ENCODE measurements at places on chromosomes 5 and 9. TPM values are rescaled to one million over a fixed set of nuclear protein-coding genes. Genes with fewer than 3 reads are reported as not detected.

GRCh38 chr9:125444166-125444565 lies 182.5 kb downstream of the GAPVD1 start:
- no peak for DNase-seq

Gene STK32A
- total RNA-seq = 2.0 TPM

DNA sequence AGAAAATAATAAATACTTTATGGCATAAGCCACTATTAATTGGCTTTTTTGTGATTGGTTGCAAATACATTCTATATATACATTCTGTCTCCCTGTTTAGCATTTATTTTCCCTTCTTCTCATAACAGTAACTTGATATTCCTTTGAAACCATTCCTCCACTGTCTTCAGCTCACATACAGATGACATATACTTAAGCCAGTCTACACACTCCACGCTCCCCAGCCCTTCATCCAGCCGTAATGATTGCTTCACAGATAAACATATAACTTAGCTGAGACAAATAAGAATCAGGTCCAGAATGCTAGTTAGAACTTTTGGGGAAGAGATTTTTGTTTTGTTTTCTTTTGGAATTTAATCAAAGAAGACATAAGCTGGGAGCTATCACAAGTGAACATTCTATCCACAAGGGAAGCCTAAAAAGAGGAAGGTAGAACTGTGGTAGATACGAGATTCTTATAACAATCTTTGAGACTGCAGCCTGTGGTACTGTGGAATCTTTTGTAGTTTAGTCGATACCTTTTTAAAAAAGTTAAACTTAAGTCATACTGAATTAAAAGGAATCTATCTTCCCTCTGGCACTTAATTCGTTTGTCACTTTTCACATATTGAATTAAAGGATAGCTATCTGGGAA lies 365.1 kb upstream of the PRR16 start:
- no peak for DNase-seq

- DNase-seq = no peak
These were observed 112.7 kb downstream of the RORB start for GRCh38 chr9:74609671-74610405.

GRCh38 chr5:55451976-55452375 lies 82.8 kb downstream of the PLPP1 start:
- DNase-seq = no peak

DNA sequence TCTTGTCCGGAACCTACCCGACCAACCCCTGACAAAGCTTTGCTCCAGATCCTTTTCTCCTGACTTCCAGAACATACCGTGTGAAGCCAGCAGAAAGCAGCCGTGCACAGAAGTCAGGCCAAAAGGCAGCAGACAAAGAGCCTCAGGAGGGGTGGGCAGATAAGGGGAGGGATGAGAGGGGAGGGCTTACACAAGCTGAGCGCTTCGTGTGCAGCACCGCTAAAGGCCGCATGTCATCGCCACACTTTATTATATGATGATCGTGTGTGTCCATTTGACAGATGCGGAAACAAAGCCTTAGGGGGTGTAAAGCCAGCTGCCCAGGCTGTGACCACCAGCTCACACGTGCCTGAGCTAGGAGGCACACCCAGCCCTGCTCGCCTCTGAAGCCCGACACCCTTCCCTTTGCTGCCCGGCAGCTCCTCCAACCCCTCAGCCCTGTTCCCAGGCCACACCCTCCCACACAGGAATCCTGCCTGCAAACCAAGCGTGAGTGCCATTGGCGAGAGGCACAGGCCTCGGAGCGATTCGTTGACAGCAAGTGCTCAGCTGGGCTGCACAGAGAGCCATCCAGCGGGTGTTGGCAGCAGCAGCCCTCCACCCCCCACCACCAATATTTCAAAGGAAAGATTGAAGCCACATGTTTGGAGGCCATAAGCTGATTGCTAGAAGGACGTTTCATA lies 170.5 kb upstream of the SMIM23 start:
- DNase-seq = no peak

- no peak for DNase-seq
These were observed 216.9 kb downstream of the NR3C1 start for GRCh38 chr5:143186623-143187022.

DNA sequence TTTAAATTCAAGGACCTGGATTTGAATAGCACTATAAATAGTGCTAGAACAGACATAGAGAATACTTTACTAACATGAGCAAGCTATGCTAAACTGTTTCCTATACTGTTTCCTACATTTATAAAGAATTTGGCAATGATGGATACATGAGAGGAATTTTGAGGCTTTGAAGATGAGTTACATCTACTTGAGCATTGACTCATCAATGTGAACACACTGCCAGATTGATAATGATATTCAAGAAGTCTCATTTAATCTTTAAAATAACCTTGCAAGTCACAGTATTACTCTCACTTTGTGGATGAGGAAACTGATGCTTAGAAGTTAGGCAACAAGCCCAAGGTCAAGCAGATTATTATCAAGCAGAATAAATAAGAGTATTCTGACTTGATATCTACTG lies 281.9 kb downstream of the DNAH5 start:
- DNase-seq = no peak

GRCh38 chr9:115378758-115379157 lies 260.8 kb upstream of the TNC start:
- no peak for DNase-seq

DNA sequence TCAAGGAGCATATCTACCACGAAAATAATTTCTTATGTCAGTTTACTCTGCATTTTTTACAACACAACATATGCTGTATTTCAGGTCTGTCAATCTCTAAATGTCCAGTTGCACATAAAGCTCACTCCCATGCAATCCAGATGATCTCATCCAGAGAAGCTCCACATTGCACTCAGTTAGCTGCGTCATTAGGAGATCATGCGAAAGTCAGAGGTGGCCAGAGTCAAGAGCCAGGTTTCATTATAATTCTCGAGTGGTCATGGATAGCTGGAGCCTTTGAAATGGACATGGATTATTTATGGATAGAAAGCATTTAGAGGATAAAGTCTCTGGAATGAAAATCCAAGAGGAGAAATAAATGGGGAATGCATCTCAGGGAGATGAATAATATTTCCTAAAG lies 232.3 kb downstream of the GAS1 start:
- DNase-seq = peak; percentile 52

Gene OR13C9
- total RNA-seq = not detected

Gene FOXD4L6
- total RNA-seq = not detected

Gene CDH18
- total RNA-seq = not detected

- no peak for DNase-seq
These were observed 257.7 kb downstream of the KCTD16 start for GRCh38 chr5:144428326-144428725.

DNA sequence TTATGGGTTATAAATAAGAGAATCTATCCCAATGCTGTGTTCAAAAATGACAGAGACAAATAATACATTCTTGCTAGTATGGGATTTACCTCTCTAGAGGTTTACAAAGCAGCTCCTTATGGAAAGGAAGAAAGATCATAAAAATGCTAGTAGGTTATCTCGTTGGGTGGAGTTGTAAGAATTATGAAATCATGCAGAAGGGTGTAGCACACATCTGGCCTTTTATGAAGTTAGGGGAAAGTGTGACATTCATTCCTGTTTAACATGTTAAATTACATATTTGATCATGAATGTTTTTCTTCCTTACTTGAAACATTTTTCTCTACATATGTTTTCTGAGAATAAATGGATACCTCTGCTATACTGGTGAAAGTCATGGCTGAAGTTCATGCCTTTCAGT lies 414.2 kb downstream of the SH3GL2 start:
- no peak for DNase-seq

GRCh38 chr9:121651295-121652020 lies at the start of gene DAB2IP:
TSS of gene DAB2IP (plus strand) at chr9:121651634. CDS start at chr9:121651776, 142 bp downstream.
- DNase-seq = peak; percentile 69

GRCh38 chr5:5899716-5900115 lies 477.2 kb downstream of the ICE1 start:
- no peak for DNase-seq

- no peak for DNase-seq
These were observed 3.9 kb downstream of the GCNT4 start for GRCh38 chr5:75048457-75048953.

DNA sequence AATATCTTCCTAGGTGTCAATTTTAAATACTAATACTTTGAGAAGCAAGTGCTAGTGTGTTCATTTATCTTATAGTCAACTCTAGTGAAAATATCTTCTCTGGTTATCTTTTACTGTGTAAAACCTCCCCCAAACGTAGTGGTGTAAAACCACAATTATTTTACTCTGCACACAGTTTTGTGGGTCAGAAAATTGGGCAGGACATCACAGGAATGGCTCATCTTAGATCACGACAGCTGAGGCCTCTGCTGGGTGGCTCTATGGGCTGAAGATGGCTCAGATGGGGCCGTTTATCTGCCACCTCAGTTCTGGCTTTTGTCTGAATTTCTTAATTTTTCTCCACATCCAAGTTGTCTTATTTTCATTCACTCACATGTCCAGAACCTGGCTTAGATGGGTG lies 457.2 kb upstream of the ACTBL2 start:
- no peak for DNase-seq

Gene DPP7
- 23.2 TPM for total RNA-seq

DNA sequence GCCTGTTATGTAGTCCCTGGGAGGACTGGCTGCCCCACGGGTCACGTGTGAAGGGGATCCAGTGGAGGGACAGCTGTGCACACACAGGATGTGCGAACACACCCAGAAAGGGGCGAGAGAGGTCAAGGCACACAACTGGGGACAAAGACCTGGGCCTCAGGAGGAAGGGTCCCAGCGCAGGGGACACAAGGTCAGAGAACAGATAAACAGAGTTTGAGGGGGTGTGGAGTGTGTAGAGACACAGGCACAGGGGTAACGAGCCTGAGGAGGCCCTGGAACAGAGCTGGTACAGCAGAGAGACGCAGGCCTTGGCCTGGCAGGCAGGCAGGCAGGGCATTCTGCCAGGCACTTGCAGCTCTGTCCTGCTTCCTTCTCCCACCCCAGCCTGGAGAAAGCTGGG lies 14.8 kb upstream of the PSMD5 start:
- DNase-seq = no peak

DNA sequence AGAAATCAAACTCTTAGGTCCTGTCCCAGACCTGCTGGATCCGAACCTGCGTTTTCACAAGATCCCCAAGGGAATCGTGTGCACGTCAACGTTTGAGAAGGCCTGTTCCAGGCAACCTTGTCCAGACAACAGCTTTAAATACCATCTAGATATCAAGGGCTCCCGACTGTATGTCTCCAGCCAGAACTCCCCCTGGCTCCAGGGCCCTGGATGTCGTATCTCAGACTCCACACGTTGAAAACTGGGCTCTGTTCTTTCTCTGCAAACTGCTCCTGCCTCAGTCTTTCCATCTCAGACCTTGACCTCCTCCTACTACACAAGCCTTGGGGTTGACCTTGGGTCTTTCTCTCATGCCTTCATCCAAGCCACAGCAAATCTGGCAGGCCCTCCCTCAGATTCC lies 5.8 kb upstream of the ENG start:
- peak; percentile 62 for DNase-seq

DNA sequence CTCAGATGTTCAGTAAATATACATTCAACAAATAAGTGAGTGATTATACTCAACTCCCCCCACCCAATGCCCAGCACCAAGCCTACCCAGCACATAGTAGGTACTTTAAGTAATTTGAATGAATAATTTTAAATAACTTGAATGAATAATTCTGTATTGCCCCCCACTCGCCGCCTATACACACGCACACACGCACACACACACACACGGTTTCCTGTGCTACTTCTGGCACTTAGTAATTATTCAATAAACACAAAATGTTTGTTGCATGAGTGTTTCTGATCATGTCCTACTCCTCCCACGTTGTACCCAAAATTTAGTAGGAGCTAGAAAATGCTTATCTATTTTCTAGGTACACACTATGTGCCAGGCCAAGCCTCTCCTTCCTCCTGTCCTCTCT lies 16.2 kb downstream of the PCDH12 start:
- DNase-seq = no peak

Gene PCDHA6
- 0.29 TPM for total RNA-seq

DNA sequence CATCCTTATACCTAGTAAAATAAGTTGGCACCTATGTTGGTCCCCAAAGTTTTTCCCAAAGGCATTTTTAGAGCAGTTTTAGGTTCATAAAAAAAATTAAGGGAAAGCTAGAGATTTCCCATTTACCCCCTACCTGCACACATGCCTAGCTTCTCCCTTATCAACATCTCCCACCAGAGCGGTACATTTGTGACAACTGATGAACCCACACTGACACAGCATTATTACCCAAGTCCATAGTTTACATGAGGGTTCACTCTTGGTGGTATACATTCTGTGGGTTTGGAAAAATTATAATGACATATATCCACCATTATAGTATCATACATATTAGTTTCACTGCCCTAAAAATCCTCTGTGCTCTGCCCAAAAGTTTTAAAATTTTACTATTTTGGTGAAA lies 12.0 kb downstream of the RAD1 start:
- DNase-seq = no peak

DNA sequence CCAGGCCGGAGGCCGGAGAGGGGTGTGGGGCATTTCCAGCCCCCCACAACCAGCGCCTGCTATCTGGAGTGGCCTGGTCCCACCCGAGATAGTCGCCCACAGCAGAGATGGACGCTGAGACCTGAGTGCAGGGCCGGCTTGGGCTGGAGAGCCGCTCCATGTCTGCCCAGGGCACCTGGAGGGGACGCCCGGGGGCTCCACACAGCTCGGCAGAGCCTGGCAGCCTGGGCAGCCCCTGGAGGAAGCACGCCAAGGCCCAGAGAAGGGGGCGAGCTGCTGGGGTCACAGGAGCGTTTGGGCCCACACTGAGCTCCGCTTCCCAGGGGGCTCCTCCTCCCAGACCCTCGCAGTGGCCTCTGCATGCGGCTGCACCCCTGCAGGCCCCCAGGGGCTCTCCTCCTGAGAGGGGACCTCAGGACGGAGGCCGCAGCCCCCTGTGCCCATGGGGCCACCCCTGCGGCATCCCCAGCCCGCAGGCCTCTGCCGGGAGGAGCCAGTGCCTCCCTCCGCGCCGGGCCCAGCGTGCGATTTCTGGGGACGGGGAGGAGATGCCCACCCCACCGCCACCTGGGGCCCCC lies 42.2 kb upstream of the EGFL7 start:
- no peak for DNase-seq

DNA sequence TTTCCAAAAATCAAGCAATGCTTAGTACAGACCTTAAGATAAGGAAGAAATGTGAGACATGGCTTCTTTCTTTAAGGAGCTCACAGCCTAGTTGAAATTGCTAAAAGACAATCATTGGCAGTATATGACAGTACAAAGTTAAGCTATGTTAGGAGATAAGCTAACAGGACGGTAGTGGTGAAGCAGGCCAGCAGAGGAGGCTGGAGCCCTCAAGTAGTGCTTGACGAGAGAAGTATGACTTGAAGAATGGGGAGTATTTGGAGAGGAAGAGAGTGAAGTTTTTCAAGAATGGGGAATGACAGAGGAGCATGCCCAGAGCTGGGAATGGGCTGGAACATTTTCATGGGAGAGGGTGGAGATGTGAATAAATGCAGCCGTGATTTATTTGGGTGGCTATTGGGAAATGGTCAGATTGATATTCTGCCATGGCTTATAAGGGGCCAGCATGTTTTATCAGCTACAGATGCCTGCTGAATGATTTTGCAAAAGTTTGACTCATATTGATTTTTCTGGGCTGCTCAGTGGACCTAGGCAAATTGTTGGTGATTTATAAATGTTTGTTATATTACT lies 43.7 kb downstream of the LURAP1L start:
- no peak for DNase-seq

Gene ANXA2R
- total RNA-seq = 6.2 TPM

Gene FBXO4
- total RNA-seq = 10.3 TPM

GRCh38 chr5:179858241-179858585 lies 404 bp downstream of the MRNIP start:
- no peak for DNase-seq

Gene PAX5
- total RNA-seq = not detected

GRCh38 chr5:91049800-91050199 lies 333.3 kb downstream of the ARRDC3 start:
- DNase-seq = no peak

GRCh38 chr9:18721267-18721994 lies 247.5 kb downstream of the ADAMTSL1 start:
- DNase-seq = no peak

Gene CDC20B
- not detected for total RNA-seq

All from uterus (tissue), 4 donors.